ENCODE measurements at places on chromosomes 7 and 10.
A peak's percentile ranks its signal among the peaks of the same experiment; 100 is the strongest.

- DNase-seq: no peak
Observed at GRCh38 chr7:112160130-112160770, 45.9 kb downstream of the DOCK4 start.

DNA sequence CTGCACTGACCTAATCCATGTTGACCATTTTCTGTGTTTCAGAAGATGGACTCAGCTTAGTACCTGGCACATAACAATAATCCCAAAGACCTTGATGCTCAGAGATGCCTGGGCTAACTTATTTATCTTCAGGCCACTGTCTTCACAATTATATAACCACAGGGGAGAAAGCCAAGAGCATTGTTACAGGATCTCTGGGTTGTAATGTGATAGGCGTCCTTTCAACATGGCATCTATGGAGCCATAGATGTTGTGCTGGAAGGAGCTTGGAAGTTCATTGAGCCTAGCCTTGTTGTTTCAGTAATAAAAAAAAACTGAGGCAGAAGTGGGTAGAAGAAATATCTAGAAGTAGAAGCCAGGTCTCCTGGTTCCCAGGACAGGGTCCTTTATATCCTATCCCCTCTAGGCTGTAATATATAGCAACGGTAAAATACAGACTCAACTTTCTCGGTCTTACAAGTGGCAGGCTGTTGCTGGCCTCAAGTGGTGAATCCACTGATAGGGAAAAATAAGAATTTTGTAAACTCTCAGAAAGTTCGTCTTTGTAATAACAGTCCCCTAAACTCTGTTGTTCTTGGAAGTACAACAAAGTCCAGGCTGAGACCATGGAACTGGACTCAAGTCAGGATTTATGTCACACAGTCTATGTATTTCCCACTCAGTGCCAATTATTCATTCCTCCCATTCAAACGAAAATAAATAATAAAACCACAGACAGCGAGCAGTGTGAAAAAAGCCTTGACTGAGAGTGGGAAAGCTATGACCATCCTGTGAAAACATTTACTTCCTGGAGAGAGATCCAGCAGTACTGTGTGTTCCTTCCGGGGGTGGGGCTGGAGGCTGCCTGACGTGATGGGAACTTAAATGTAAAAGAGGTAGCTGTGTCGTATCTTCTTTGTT, 277.6 kb downstream of the REEP3 start:
- DNase-seq: no peak

GRCh38 chr7:99525713-99526440, 21.4 kb downstream of the ZKSCAN5 start:
- DNase-seq: no peak

DNA sequence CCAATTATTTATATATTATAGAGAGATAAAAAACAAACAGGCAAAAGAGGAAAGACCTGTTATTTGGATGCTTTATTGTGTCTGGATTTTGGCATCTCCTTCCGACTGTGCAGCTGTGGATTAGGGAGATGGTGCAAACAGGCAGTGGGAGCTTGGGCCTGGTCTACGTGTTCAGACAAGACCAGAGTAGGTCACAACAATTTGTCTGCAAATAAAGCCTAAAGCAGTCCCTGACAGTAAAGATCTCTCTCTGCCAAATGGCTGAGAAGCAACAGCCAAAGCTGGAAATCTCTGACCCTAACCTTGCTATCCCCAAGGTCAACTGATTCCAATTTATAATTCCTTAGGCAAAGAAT, 82.0 kb downstream of the ABLIM1 start:
- DNase-seq: peak; percentile 18

DNA sequence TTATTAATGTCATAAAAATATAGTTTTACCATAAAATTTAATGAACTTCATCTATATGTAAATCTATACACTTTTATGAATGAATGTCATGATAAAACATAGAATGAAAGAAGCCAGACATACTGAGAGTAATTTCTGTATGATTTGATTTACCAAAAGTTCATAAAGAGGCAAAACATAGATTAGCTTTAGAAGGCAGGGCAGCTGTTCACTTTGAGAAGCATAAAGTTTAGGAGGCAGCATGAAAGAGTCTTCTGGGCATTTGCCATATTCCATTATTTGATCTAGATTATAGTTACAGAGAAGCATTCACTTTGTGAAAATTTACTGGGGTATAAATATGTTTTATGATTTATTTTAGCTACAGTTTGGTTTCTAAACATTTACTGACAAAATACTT, 487.2 kb downstream of the ANKRD7 start:
- no peak for DNase-seq

DNA sequence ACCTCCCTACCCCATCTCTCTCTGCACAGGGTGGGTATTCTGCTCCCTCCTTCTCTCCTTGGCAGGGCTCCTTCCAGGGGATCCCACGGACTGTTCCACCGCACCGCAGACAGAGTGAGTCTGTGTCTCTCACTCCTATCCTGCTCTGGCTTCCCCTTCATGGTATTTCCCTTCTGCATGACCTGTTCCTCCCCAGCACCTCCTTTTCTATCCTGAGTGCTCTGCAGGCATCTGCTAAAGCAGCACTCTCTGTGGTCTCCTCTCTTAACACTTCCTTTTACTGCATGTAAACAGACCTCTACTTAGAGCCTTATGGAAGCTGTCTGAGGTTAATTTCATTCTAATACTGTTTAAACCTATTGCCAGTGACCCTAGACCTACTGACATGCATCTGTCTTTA, 171.5 kb downstream of the CCSER2 start:
- DNase-seq: no peak

GRCh38 chr10:57014758-57015157, 653.7 kb upstream of the ZWINT start:
- DNase-seq: no peak

GRCh38 chr7:71615017-71615416, 483.1 kb downstream of the GALNT17 start:
- DNase-seq: no peak

DNA sequence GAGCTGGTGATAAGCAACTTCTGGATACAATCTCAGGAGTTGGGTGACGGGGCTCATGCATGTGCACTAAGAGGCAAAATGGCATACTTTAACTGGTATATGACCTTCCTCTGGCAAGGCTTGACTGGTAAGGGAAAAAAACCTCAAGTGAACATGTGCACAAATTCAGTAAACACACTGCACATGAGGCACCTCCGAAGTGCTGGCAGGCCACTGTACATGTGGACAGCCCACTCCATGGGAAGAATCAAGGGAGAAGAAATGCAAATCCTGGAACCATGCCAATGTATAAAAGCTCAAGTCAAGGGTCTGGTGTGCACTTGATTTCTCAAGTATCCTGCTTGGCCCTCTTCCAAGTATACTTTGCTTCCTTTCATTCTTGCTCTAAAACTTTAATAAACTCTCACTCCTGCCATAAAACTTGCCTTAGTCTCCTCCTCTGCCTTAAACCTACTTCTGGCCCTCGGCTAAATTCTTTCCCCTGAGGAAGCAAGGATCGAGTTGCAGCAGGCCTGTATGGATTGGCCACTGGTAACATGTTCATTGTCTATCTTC, 167.2 kb downstream of the RAMP3 start:
- DNase-seq: no peak

GRCh38 chr10:63434866-63435854, 30.6 kb downstream of the JMJD1C start:
- no peak for DNase-seq

DNA sequence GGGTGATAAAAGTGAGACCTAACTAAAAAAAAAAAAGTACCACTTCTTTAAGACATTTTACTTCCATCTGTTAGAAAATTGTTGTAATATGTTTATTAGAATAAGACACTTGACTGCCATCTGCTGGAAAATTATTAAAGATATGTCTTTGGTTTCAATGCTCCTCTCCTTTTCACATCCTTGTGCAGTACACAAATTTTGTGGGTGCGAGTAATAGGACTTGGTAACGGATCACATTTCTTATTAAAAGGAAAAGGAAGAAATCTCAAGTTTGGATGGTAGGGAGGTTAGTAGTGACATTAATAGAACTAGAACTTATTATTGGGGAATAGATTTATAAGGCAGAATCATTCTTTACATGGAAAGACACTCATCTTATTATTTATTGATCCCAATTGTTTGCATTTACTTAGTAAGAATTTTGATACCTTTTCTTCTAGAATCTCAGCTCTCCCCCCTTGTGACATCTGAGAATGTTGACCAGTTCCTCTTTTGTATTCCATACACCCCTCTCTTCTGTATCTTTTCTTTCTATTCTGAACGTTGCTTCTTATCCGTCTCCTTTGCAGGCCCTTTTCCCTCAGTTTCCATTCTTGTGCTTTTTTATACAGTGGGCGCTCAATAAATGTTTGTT, 43.0 kb upstream of the RPA3 start:
- peak; percentile 81 for DNase-seq

DNA sequence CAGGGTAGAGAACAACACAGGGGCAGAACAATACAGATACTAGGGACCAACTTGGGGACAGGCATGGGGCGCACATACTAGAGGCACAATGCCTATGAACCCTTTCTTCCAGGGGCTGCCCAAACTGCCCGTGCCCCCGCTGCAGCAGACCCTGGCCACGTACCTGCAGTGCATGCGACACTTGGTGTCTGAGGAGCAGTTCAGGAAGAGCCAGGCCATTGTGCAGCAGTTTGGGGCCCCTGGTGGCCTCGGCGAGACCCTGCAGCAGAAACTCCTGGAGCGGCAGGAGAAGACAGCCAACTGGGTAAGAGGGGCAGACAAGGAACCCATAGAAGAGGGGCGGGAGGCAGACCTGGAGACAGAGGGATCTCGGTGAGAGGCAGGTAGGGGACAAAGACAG, 5.8 kb downstream of the CHAT start:
- DNase-seq: no peak
